ENCODE measurements at places on chromosomes 1 and 21.

- DNase-seq, result no peak
These were observed 34.5 kb upstream of the USP25 start for GRCh38 chr21:15695241-15695640.

DNA sequence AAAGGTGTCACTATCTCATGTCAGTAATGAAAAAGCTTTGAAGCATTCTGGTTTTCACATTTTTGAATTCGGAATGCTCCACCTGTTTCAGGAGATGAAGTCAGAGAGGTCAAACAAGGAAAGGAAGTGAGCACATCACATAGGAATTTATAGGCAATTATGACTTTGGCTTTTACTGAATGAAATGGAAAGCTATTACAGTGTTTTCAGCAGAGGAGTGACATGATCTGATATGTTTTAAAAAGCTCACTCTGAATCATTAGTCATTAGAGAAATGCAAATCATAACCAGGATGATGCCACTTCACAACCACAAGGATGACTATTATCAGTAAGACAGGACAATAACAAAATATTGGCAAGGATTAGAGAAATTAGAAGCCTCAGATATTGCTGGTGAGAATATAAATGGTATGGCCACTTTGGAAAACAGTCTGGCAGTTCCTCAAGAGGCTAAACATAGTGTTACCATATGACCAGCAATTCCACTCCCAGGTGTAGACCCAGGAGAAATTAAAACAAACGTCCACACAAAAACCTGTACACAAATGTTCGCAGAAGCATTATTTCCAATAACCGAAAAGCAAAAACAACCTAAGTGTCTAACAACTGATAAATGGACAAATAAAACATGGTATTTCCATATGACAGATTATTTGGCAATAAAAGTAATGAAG is 7.5 kb downstream of the TAF1A start:
- peak; percentile 28 for DNase-seq

- no peak for DNase-seq
These were observed 53.2 kb upstream of the C1orf87 start for GRCh38 chr1:60126723-60127122.

- DNase-seq, result no peak
These were observed 166.5 kb downstream of the SDCCAG8 start for GRCh38 chr1:243422362-243422761.

DNA sequence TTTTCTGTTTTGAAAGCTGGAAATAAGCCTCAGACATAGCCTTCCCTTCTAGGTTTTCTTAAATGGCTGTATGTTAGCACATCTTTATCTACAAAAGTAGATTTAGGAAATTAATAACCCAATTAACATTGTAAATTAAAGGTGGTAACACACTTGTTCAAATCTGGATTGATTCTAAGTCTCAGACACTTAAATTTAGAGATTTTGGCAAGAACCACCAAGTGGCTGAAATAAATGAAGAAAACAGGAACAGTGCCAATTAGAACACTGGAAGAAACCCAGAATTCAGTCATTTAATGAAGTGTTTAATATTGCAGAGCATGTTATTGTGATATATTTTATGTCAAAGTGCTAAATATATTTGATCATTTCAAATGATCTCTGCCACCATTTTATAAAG is 628.2 kb downstream of the USP25 start:
- DNase-seq, result no peak

GRCh38 chr21:34887725-34888568 is 161.2 kb downstream of the RUNX1 start:
- peak; percentile 98 for DNase-seq

DNA sequence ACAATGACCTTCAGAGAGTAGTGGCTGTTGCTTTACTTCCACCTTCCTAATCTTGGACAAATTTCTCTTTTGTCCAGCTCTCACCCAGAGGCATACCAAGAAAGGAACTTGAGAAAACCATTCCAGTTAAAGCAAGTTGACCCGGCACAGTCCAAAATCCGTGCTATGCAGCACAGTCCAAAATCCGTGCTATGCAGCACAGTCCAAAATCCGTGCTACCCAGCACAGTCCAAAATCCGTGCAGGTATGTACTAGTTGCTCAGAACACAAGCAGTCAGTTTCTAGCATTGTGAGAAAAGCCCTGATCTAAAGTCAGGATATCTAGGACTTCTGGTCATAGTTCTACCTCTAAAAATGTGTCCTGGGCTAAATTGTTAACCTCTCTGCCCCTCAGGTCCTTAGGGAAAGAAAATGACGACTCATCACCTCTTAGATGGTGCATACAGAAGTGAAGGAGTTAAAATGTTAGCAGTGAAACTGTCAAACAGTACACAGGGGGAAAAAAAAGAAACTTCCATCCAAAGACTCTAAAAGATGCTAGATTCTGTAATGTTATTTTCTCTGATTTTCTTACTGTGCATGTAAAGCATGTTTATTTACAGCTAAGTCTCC is 40.3 kb upstream of the ENAH start:
- DNase-seq, result no peak

- DNase-seq, result peak; percentile 50
These were observed 32.2 kb upstream of the UBE2U start for GRCh38 chr1:64171246-64171645.

GRCh38 chr1:42379794-42380585 is 602 bp upstream of the RIMKLA start:
- DNase-seq, result peak; percentile 18

DNA sequence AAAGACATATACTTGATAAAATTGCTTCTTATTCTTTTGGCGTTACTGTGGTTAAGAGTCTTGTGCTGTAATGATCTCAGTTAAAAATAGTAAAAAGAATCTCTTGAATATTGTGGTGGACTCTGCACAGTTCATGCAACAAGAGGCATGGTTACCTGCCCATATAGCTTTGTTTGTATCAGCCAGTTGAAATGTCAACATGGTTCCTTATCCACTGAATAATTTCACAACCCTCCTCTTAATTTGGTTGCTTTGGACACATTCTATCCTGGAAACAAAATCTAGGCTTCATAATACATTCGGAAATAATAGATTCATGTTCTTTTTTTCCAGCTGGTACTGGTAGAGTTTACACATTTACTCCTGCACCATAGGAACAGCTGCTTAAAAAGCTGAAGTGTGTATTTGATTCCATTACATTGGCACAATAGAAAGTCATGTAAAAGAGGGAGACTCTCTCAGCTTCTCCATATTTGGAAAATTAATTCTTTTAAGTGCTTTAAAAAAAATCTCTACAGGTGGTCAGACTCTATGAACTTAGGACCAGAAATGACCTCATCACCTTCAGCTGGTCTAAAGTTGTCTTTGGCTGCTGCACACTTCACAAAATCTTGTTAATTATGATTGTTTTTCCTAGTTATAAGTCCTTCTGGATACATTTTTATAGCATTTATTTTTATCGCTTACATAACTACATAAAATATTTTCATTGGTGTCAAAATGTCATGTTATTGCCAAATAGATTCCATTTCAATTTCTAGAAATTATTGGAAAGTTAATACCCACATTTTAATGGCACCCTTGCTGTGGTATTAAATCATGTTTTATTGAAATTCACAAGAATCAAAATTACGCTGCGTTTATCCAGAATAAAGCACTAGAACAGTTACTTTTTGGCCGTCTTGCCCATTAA is 100.2 kb downstream of the LTN1 start:
- DNase-seq, result no peak

- peak; percentile 91 for DNase-seq
These were observed 167.2 kb downstream of the FMN2 start for GRCh38 chr1:240258910-240259309.

DNA sequence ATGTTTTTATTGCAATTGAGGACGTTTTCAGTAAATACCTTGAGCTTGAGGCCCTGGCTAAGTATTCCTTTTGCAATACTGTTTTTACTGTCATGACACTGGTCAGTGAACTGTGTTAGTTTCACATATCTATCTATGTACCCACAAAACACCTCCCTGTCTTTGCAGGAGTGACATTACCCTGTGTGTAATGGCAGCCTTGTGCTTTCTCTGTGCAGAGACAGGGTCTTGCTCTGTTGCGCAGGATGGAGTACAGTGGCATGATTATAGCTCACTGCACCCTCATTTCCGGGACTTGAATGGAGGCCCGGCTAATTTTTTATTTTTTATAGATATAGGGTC is 8.9 kb downstream of the YBX1 start:
- DNase-seq, result no peak

DNA sequence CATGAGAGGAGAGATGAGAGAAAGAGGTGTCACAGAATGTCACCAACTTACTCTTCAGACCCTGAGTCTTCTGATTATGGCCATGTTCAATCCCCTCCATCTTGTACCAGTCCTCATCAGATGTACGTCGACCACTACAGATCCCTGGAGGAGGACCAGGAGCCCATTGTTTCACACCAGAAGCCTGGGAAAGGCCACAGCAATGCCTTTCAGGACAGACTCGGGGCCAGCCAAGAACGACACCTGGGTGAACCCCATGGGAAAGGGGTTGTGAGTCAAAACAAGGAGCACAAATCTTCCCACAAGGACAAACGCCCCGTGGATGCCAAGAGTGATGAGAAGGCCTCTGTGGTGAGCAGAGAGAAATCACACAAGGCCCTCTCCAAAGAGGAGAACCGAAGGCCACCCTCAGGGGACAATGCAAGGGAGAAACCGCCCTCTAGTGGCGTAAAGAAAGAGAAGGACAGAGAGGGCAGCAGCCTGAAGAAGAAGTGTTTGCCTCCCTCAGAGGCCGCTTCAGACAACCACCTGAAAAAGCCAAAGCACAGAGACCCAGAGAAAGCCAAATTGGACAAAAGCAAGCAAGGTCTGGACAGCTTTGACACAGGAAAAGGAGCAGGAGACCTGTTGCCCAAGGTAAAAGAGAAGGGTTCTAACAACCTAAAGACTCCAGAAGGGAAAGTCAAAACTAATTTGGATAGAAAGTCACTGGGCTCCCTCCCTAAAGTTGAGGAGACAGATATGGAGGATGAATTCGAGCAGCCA is 8.0 kb downstream of the ELOA start:
- peak; percentile 18 for DNase-seq

DNA sequence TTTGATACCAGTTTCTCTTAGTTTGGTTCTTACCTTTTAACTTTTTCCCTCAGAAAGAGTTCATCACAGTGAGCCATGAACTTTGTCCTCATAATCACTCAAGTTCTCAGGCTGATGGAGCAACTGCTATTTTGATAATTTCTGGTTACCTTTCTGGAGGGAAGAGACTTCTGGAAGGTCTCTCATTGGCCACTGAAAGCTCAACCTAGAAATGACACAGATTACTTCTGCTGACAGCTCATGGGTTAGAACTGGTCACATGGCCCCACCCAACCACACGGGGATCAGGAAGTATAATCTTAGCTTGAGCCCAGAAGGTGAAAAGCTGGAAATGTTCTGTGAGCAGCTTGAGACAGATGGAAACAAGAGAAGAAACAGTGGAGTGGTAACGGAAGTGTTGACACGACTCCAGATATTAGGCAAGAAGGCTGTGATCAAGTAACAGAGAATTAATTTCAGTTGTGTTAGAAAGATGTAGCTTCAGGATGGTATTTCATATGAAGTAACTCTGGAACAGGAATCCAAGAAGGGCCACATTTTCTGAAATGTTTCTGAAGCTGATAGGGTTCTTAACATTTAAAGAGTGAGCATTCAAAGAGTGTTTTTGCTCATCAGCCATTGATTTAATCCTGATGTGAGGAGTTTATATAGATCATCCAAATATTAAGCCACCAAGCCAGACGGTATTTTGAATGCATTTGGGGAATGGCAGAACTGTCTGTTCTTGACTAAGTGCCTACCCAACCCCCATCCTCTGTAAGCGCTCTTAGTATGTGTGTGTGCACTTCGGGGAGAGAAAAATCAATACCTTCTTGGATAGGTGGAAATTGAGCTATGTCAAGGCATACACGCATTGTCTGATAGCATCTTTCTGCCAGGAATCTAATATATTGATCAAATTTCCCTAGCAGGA is 21.9 kb upstream of the XPR1 start:
- no peak for DNase-seq

GRCh38 chr1:29420202-29420601 is 183.9 kb downstream of the PTPRU start:
- DNase-seq, result peak; percentile 41

- no peak for DNase-seq
These were observed 21.6 kb downstream of the ITGB2 start for GRCh38 chr21:44898851-44899767.

DNA sequence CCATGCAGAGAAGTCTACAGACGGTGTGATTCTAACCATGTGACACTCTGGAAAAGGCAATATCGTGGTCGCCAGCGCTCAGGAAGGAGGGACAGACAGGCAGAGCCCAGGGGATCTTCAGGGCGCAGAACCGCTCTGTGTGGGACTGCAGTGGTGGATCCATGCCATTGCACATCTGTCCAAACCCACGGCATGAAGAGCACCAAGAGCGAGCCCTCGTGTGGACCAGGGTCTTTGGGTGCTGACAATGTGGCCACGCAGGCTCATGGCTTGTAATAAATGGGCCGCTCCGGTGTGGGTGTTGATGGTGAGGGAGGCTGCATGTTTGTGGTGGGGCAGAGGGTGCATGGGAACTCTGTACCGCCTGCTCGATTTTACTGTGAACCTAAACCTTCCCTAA is 25.3 kb upstream of the POFUT2 start:
- DNase-seq, result no peak

DNA sequence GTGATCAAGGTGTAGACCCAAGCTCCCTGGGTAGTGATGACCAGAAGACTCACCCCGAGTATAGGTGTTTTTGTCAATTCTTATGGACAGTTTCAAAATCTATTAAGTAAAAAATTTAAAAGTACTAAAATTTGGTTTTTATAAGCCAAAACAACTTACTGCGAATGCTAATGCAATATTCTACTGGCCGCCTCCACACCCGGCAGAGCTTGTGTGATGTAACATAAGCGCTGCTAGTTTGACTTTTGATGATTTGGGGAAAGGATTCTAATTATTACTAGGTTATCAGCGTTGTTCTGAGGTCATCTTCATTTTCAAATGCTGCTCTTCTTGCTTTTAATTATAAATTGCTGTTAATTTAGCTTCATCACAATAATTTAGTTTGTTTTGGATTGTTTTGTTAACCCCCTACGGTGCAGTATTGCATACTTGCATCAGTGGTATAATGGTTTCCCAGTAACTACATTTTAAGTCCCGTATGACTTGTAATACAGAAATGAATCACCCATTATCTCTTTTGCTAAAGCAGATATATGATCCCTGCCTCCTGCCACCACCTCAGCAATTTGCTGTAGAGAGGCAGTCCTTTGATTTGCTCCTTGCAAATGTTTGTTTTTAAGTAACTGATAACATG is 178.0 kb downstream of the SDCCAG8 start:
- DNase-seq, result peak; percentile 51

DNA sequence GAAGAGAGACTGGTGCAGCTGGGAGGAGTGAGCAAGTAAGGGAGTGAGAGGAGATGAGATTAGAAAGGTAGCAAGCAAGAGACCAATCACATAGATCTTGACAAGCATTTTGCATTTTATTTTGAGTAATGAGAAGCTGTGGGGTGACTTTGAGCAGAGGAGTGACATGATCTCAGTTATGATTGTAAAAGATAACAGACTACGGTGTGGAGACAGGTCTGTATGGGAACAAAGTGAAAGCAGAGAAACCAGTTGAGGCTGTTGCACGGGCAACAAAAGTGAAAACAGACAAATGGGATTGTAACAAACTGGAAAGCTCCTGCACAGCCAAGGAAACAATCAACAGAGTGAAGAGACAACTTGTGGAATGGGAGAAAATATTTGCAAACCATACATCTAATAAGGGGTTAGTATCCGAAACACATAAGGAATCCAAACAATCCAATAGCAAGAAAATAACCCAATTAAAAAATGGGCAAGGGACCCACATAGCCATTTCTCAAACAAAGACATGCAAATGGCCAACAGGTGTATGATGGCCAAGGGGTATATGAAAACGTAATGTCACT is 68.4 kb downstream of the SNRPE start:
- no peak for DNase-seq

All from astrocyte (in vitro differentiated cells and primary cell).